Stimulated activated CD4-positive, alpha-beta T cell treated with anti-CD3 and anti-CD28 coated beads, TNF-alpha, amount 100 ng/mL, for 24 hours (primary cell): ENCODE measurements at places on chromosomes 12 and 14.

DNA sequence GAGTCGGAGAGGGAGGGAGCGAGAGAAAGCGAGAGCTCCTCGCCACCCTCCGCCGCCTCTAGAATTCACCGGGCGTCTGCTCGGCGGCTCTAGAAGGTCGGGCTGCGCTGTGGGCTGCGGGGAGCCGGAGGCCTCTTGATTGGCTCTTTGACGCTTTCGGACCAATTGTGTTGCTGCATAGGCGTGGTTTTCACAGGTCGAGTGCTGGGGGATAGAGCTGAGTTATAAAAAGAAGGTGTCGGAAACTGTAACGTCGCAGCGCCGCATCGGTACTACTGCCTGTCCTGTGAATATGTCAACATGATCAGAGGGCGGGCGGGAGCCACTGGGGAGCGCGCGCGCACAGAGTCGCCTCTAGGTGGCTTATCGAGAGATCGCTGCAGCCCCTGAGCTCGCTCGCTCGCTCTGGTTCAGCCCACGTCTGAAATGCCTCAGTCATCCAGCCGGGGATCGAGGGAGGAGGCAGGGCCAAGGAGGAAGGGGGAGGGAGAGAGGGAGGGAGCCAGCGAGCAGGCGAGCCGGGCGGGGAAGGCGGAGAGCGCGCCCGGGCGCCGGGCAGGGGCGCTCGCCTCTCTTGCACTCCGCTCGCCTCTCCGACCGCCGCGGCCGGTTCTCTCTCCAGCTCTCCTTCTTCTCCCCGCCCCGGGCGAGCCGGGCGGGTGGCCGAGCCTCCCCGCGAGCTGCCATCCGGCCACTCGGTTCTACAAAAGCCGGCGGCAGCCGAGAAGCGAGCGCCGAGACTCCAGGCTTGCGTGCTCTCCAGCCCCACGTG is at the start of gene TBX3:
TBX3 (minus strand) TSS at position 78 of the 772 bp plus-strand sequence. CDS start 975 bp downstream, outside the sequence.
- peak; percentile 61 for DNase-seq

- DNase-seq, result no peak
Observed at GRCh38 chr12:51911307-51911706, 4.0 kb downstream of the ACVRL1 start.

DNA sequence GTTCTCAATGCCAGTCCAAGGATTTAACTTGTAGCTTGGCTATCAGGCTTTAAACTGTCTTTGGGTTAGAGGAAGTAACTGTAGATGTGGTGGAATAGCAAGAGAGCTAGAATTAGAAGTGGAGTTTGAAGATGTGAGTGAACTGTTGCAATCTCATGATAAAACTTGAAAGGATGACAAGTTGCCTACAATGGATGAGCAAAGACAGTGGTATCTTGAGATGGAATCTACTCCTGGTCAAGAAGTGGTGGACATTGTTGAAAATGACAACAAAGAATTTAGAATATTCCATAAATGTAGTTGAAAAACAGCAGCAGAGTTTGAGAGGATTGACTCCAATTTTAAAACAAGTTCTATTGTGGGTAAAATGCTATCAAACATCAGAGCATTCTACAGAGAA is 199.0 kb downstream of the DUSP6 start:
- DNase-seq, result no peak

- DNase-seq, result no peak
Observed at GRCh38 chr14:28952161-28952560, 185.6 kb downstream of the FOXG1 start.

- no peak for DNase-seq
Observed at GRCh38 chr12:104730763-104731162, 227.3 kb downstream of the SLC41A2 start.

DNA sequence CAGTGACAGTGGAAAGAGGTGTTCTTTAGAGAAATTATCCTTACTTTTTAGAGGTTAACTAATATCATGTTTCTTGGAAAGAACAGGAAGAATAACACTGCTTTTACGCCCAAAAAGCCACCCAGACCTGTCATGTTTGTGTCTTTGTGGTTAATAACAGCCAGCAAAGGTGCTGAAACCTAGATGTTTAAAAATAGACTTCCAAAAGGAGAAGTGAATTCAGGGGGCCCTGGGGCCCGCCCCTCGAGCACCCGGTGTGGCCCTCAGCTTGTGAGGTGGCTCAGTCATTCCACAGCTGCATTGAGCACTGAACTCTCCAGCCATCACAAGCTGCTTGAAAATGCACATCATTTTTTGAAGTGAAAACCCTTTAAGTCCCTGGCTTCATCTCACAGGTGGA is 20.8 kb upstream of the AMN start:
- no peak for DNase-seq

- DNase-seq, result no peak
Observed at GRCh38 chr12:1628666-1629337, at the start of gene WNT5B. WNT5B (plus strand) TSS chr12:1629231; CDS start chr12:1631355, 2,124 bp downstream.

- no peak for DNase-seq
Observed at GRCh38 chr12:20463913-20464524, 95.7 kb downstream of the PDE3A start.

- no peak for DNase-seq
Observed at GRCh38 chr14:91830777-91831176, 36.6 kb downstream of the TC2N start.

DNA sequence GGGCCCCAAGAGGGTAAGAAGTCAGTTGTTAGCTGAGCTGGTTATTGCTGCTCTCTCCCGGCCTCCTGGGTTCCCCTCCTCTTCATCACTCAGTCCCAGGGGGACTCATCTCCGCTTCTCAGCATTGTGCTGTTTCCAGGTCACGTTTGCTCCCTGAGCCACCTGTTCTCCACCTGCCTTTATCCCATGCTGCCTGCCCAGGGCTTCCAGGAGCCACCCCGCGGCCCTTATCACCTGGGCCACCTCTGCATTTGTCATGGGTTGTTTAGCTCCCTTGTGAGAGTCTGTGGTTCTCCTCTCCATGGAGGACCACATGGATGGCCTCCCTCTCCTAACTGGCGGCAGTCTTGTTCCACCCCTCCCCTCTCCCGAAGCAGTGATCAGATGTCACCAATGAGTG is 36.0 kb downstream of the SYNDIG1L start:
- no peak for DNase-seq

GRCh38 chr12:80129895-80130530 is 30.7 kb downstream of the OTOGL start:
- no peak for DNase-seq
